Endothelial cell (in vitro differentiated cells): ENCODE measurements at places on chromosomes 11 and 22. TPM values are rescaled to one million over a fixed set of nuclear protein-coding genes. Genes with fewer than 3 reads are reported as not detected.
A peak's percentile ranks its signal among the peaks of the same experiment; 100 is the strongest.

GLYATL2 gene
- 0.62 TPM for total RNA-seq

FGF19 gene
- total RNA-seq: not detected

BLID gene
- total RNA-seq: not detected

LMO1 gene
- not detected for total RNA-seq

PPFIA1 gene
- total RNA-seq: 52.3 TPM

GRCh38 chr11:126920833-126921232 lies 79.7 kb downstream of the KIRREL3 start:
- DNase-seq: no peak

- peak; percentile 66 for DNase-seq
Measured at GRCh38 chr11:128157423-128158298, 429.7 kb downstream of the ETS1 start.

- DNase-seq: no peak
Measured at GRCh38 chr22:38474003-38474607, 6.2 kb downstream of the KDELR3 start.

DNA sequence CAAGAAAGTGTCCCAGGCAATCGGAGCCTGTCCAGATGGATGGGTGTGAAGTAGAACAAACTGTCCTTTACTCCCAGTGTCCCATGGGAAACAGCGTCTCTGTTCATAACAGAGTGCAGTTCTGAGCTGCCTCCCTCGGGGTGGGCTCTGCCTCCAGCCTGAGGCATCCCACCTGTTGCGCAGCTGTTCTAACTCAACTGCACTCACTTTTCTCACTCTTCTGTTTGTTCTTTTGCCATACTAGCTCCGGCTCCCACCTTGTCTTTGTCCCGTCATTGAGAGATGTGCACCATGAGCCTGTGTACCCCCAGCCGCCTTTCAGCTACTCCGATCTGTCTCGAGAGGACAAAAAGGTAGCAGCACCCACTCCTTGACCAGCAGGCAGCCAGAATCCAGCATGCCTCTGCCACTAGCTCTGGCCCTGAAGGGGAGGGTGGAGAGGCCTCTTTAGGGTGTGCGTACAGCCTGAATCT lies 20.7 kb upstream of the CDC42EP2 start:
- no peak for DNase-seq

GRCh38 chr11:36409152-36409816 lies 100.8 kb downstream of the TRAF6 start:
- DNase-seq: peak; percentile 25

DNA sequence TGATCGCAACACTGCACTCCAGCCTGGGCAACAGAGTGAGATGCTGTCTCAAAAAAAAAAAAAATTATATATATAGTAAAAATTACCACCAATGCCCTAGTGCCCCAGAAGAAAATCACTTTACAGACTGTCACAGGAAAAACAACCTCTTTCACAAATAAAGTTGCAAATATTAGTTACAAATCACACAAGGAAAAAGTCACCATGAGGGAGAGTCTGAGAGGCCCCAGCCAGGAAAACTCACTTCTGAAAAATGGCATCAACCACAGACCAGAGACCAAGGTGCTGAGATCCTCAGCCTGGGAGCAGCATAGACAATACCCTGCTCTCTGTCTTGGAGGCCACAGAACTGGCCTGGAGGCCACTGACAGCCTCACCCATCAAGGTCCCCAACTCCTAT lies 20.4 kb downstream of the GGT5 start:
- DNase-seq: no peak

GRCh38 chr22:31618471-31619176 lies 43.4 kb downstream of the PISD start:
- DNase-seq: no peak

GRCh38 chr11:47325271-47326041 lies 27.0 kb downstream of the MYBPC3 start:
- DNase-seq: no peak
